Left colon (tissue), 2 donors: ENCODE measurements at places on chromosomes 5 and 9.

DNA sequence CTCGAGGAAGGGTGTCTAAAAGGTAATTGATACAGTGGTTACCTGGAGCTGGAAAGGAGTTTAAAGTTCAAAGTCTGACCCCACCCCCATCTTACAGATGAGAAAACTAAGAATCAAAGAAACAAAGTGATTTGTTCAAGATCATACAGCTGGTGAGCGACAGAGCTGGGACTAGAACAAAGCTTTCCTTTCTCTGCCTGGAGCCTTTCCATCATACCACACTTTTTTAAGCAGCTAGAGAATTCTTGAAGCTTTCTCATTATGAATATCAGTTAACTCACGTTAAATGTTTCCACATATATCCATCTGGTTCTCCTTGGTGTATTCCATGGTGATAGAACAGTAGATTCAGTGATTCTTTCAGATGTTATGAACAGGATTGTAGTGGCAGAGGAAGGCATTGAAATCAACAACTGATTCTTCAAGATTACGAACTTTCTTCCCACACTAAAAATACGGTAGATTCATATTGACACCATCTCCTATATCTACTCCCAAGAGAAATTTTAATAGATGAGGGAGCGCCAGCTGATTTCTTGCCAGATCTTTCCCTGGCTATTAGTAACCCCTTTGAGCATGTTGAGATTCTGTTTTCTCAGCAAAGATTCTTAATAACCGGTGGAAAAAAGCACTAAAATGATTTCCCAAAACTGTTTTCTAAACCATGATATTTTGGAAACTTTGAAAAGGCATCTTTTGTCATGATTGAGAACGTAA lies 233.7 kb downstream of the ADAMTSL1 start:
- no peak for DNase-seq

- DNase-seq, result peak; percentile 88
Measured at GRCh38 chr5:139392678-139393496, 2.0 kb downstream of the PROB1 start.

GRCh38 chr9:77544546-77544945 lies 103.6 kb downstream of the GNA14 start:
- DNase-seq, result no peak

GRCh38 chr5:67400752-67401151 lies 204.2 kb upstream of the CD180 start:
- no peak for DNase-seq

GRCh38 chr5:15007646-15008045 lies 136.1 kb upstream of the ANKH start:
- DNase-seq, result no peak

DNA sequence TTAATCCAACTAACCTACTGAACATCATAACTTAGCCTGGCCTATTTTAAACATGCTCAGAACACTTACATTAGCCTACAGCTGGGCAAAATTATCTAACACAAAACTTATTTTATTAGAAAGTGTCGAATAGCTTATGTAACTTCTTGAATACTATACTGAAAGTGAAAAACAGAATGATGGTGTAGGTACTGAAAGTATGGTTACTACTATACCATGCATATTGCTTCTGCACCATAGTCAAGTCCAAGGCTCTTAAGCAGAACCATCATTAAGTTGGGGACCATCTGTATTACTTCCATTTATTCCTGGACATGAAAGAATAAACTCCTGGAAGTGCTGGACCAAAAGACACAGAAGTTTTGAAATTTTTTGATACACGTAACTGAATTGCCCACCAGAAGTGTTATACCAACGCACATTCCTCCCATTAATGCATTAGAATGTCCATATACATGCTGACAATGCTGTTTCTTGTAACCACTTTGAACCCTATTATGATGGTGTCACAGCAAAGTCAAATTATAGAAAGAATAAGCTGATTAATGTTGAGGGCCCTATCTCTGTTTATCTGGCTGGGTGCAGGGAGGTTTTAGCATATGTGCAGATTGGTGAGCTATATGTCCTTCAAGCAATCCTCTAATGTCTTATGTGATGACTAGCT lies 375.7 kb downstream of the ACTL7B start:
- DNase-seq, result no peak

DNA sequence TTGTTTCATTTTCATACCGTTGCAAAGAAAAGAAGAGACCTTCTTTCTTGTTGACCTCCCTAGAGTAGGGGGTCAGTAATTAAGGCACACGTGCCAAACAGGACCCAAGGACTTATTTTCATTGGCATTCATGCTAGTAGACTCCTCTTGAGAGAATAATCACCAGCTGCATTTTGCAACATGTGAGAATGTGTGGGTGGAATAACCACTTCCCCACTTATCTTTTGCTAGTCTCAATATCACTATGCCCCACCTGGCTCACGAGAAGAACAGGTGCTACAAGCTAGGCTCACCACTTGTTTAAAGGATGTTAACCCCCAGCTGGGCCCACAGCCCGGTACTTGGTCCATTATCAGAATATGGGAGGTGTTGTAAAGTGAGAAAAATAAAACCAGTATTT lies 460.7 kb upstream of the MEF2C start:
- peak; percentile 14 for DNase-seq

GRCh38 chr9:126624912-126625311 lies 11.2 kb downstream of the LMX1B start:
- no peak for DNase-seq

- no peak for DNase-seq
Measured at GRCh38 chr5:126615286-126615685, 14.5 kb downstream of the PHAX start.

GRCh38 chr5:124902097-124902821 lies 155.8 kb upstream of the ZNF608 start:
- no peak for DNase-seq

DNA sequence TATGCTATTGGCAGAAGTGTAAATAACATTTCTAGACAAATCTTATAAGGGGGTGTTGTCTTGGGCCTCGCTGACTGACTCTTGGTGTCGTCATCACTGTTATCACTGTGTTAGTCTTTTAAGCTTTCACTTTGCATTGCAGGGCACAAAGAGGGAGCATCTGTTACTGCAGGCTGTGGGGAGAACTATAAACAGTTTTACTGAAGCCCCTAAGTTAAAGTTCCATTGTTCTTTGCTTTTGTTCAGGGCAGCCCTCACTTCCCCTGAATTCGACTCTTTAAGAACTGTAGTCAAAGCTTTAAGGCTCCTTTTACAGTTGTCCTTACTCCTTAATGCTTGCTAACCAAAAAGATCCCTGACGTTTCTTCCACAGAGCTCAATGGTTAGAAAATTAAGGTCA lies 605.0 kb downstream of the RAB3C start:
- DNase-seq, result no peak

DNA sequence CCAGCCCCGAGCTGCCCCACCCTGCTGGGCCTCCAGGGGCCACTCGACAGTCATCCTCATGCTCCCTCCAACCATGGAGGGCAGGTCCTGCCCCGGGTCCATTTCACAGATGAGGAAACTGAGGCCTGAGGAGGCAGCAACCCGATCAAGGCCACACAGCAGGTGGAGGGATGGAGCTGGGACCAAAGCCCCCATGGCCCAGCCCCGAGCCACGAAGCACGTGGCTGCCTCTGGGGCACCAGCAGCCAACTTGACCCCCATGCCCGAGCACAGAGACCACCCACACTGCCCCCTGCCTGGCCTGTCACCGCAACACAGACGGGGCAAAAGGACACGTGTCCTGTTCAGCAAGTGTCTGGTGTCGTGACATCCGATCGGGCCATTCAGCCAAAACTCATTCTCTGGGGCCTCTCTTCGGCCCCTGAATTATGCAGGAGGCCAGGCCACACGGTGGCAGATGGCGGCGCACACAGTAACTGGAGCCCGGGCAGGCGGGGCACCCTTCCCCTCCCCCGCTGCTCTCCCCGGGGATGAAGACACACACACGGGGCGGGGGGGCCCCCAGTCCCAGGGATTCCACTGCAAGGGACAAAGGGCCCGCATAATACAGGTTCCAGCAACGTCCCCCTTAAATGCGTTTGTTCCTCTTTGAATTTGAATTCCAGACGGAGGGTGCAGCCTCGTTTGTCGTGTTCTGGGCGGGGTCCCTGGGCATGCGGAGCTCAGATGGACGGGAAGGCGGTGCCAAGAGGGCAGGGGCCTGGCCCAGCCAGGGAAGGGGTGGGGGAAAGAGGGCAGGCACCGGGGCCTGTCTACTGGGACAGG lies 29.4 kb upstream of the TMEM250 start:
- no peak for DNase-seq

GRCh38 chr9:95000821-95001220 lies 274.3 kb downstream of the AOPEP start:
- no peak for DNase-seq

DNA sequence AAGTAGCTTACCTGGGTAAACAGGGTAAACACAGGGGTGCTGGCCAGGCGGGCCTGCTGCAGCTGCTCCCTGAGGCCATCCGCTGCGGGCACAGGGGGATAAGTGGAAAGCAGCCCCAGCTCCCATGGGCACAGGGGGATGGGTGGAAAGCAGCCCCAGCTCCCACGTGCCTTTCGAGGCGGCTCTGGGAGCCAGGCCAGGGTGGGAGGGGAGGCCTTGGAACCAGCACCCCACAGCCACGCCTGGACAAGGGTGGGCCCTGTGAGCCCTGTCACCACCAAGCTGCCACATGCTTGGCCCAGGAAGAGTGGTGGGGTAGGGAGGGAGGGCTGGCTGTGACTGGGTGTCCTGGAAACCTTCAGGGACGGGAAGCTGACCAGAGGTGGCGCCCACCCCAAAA lies 7.8 kb upstream of the CARD9 start:
- no peak for DNase-seq

DNA sequence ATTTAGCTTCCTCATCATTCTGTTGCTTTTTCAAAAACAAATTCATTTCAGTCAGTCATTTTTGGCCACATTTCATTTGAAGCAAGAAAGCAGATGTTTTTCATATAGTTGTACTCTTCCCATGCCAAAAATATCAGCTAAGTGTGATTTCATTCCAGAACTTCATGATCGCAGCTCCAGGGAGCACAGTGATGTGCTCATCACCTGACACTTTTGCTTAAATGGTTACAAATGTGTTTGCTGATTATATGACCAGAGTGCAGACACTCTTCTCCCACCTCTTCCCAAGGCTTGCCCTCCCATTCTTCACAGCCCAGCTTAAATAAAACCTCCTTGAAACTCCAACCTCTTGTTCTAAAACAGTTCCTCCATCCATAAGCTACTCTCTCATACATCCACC lies 32.6 kb downstream of the GABRB2 start:
- no peak for DNase-seq

DNA sequence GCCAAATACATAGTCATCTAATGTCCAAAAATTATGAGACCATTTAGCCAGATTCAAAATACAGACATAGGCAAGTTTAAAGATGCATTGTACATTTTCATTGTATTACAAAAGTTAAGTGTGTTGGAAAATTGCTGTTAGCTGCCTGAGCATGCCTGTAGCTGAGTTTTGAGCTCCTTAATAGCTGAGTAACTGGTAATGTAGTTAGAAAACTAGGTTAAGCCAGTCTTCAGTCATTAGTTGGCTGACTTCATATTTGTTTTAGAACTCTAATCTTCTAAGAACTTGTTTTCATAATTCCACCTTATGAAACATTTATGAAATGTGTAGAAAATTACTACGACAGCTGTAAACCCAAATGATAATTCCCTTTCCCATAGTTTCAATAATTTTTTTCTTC lies 293.4 kb downstream of the ARRDC3 start:
- DNase-seq, result no peak

- peak; percentile 62 for DNase-seq
Measured at GRCh38 chr5:139633295-139634027, 14.7 kb upstream of the CXXC5 start.

GRCh38 chr9:23120630-23121029 lies 674.0 kb downstream of the DMRTA1 start:
- no peak for DNase-seq

DNA sequence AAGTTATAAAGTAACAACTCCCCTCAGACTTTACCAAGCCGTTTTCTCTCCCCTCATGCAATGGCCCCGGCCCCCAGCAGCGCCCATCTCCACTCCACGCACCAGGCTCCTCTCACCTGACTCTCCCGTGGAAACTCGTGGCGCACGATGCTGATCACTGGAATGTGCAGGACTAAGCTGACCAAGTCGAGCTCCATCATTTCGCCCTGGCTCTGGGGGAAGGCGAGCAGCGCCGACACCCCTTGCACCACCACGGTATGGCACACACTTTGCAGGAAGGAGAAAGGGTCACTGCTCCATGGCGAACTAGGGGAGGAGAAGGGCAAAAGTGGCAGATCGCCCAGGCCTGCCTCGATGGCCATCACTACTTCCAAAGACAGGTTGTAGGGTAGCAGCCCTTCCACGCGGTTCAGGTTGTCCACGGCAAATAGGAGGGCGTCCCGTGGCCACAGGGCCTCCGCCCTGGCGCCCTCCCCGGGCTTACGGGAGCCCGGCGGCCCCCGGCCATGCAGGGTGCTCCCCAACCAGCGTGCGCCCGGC lies 1.2 kb downstream of the GRIN3A start:
- no peak for DNase-seq

DNA sequence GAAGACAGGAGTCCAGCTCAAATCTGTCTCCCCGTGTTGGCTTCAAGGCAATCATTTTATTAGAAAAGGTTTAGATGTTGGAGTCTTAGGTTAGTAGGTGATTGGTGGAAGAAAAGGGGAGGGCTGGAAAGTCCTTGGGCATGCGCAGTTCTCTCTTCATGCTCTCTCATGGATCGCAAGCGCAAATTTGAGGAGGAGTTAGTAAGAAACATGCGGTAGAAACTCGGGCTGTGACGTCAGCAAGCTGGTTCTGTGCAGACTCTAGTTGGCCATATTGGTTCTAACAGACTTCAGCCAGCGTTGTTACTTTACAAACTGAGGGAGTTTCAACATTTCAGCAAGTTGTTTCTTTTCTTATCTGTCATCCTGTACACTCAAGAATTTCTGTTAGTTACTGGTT lies 392.2 kb downstream of the CDK5RAP2 start:
- no peak for DNase-seq

DNA sequence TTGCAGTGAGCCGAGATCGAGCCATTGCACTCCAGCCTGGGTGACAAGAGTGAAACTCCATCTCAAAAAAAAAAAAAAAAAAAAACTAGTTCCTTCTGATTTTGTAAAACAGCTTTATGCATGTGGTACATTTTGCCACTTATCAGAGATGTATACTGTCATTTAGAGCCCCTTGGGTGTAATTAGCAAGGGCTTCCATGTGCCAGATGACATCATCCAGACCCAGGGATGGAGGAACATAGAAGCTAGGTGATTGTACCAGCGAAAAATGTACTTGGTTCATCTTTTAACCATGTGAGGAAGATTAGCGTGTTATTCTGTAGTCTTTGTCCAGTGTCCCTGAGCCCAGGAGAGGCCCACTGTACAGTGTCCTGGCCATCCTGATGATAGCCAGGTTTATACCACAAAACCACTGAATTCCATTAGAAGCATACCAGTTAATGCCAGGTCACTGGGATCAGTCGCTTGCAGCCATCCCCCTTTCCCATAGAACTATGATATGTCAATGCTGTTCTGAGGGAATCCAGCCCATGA lies 239.3 kb upstream of the SGCD start:
- DNase-seq, result no peak

GRCh38 chr5:147248561-147248960 lies 13.7 kb downstream of the STK32A start:
- DNase-seq, result no peak
